ENCODE measurements at places on chromosomes 7 and 10.

DNA sequence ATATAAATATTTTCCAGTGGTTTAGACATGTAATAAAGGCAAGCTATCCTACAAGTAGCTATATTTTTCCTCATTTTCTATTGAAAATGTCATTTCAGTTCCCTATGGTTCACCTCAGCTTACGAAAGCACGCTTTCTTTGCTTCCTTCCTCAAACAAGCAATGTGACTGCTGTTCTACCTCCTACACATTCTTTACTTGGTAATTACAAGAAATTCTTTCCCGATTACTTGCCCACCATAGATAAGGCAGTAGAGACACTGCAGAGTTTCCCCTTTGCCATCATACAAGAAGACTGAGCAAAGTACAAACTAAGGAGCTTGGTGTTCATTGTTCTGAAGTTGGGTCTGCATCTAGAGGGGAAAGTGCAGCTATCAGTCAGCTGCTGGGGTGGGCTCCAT is 249.4 kb downstream of the CRPPA start:
- DNase-seq, result no peak

DNA sequence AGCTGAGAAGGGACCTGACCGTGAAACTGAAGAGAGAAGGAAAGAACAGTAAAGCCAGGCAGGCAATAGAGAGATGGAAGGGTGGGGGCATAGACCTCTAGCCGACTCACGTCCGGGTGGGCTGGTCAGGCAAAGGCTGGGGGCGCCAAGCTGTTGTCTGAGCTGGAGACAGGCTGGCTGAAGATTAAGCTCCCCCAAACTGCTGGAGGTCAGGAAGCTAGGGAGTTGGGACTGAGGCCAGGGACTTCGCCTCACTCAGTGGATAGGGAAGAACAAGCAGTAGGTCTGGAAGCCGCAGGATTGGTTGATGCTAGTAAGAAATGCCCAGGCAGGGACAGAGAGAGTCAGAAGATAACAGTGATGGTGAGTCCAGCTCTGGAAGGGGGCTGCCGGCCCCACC is 5.3 kb downstream of the PITX3 start:
- no peak for DNase-seq

DNA sequence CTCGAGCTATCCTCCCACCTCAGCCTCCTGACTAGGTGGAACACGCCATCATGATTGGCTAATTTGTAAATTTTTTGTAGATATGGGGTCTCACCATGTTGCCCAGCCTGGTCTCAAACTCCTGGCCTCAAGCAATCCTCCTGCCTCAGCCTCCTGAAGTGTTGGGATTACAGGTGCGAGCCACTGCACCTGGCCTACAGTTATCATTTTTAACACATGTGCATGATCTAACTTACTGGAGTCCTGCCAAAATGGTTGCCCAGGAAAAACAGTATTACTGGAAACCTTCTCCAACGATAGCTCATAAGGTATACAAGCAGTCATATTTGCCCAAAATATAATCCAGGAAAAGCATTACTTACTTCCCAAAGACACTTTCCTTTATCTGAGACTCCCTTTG is 20.2 kb downstream of the MRPL32 start:
- no peak for DNase-seq

DNA sequence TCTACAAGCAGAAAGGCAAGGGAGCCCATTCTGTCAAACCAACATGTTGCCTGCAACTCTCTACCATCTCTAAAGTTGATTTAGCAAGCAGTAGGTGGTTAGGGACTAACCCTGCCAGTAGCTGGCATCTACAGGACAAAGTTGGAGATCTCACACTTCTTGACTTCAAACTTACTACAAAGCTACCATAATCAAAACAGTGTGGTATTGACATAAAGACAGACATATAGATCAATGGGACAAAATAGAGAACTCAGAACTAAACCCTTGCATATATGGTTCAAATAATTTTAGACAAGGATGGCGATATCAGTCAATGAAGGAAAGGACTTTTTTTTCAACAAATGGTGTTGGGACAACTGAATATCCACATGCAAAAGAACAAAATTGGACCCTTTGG is 84.9 kb downstream of the MAP3K8 start:
- no peak for DNase-seq

Measured in stimulated activated CD4-positive, alpha-beta T cell treated with anti-CD3 and anti-CD28 coated beads, Interleukin-1b, Interleukin-23, amount 100 ng/mL, for 24 hours (primary cell).